ENCODE measurements at places on chromosomes 1 and 21.

DNA sequence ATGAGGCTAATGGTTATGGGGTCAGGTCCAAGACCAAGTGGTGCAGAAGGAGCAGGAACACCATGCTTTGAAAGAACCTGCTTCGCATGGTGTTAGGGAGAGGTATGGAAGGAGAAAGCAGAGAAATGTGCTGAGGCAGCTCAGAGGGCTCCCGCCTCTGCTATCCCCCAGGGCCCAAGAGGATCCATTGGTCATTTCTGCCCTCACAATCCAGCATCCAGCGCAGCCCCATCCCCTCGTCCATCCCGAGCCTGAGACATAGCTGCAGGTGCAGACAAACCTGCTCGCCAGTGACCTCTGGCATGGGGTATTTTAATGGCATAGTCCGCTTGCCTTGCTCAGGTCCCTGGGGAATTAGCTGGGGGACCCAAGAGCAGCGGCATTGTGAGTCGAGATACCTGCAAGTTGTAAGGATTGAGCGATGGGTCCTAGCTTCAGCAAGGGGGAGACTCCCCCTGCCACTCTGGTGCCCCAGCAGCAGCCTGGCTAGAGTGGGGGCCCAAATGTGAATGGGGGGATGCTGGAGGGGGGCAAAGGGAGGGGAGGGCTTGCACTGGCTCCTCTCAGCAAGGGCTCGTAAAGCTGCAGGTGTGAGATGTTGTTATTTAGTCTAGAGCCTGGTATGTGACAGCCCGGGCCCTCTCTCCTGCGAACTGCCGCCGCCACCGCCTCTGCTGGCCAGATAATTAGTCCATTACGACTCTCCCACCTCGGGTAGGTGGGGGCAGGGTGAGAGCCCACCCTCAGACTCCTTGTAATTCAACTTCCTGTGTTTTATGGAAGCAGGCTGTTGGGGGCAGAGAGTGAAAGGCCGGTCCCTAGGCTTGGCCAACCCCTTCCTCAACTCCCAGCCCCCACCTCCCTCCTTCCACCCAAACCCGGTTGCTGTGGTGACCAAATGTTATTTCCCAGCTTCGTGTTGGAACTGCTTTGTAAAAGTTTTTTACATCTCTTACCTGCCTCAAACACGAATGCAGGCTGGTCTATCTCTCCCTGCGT is 118.8 kb downstream of the RNF220 start:
- DNase-seq = no peak

DNA sequence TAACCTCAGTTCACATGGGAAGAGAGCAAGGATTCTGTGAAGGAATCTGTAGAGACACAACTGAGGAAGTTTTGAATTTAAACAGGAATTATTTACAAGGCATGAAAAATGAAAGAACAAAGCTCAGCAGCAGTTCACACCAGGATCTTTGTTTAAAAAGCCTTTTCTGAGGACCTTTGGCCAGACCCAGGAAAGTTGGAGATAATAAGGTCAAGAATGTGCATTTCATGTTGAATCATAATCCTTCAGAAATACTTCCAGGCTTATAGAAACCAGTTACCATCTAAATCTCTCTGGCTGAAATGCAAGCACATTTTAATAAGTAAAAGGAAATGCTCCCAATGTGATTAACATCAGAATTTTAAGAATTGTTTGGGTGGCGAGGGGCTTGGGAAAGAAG is 2.7 kb downstream of the CLIC6 start:
- no peak for DNase-seq

- DNase-seq = no peak
These were observed 141.1 kb downstream of the TRIM33 start for GRCh38 chr1:114369930-114370329.

GRCh38 chr21:25039461-25040380 is 567.6 kb downstream of the MRPL39 start:
- no peak for DNase-seq

- DNase-seq = no peak
These were observed 10.0 kb downstream of the WNT3A start for GRCh38 chr1:228016653-228017355.

GRCh38 chr1:182622901-182623528 is 18.8 kb upstream of the RGS16 start:
- no peak for DNase-seq

GRCh38 chr1:198638894-198639635 is at the start of gene PTPRC:
TSS of gene PTPRC (plus strand) at chr1:198639040. CDS start at chr1:198639269, 229 bp downstream.
- DNase-seq = no peak

GRCh38 chr1:23521588-23521987 is 9.4 kb downstream of the E2F2 start:
- no peak for DNase-seq

GRCh38 chr21:44727321-44727720 is 15.9 kb upstream of the TSPEAR start:
- no peak for DNase-seq

- DNase-seq = no peak
These were observed 33.0 kb upstream of the ZBTB8B start for GRCh38 chr1:32431736-32432400.

DNA sequence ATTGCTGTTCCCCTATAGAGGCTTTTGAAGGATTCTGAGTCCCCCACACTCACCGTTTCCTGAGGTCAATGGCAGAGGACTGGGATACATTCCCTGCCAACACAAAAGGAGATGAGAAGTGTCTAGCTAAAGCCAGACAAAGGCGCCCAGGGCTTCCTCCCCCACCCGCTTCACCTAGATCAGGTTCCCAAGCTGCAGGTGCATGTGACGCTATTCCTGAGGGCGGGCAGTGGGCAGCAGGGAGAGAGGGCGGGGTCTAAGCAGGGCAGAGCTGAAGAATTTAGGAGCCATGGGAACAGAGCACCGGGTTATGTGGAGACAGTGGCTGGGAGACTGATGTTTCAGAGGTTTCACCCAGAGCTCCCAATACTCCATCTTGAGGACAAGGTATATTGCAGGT is 6.0 kb upstream of the ARHGEF2 start:
- no peak for DNase-seq
